NCI-H1930 (cell line): ENCODE measurements at places on chromosomes 5 and 9.

- no peak for DNase-seq
These were observed 214.4 kb downstream of the DAB2IP start for GRCh38 chr9:121865884-121866283.

GRCh38 chr5:95439801-95440493, 48.8 kb downstream of the FAM81B start:
- no peak for DNase-seq

- DNase-seq = no peak
These were observed 33.9 kb upstream of the NKX2-5 start for GRCh38 chr5:173268750-173269432.

GRCh38 chr5:72379936-72380335, 59.8 kb downstream of the PTCD2 start:
- no peak for DNase-seq

DNA sequence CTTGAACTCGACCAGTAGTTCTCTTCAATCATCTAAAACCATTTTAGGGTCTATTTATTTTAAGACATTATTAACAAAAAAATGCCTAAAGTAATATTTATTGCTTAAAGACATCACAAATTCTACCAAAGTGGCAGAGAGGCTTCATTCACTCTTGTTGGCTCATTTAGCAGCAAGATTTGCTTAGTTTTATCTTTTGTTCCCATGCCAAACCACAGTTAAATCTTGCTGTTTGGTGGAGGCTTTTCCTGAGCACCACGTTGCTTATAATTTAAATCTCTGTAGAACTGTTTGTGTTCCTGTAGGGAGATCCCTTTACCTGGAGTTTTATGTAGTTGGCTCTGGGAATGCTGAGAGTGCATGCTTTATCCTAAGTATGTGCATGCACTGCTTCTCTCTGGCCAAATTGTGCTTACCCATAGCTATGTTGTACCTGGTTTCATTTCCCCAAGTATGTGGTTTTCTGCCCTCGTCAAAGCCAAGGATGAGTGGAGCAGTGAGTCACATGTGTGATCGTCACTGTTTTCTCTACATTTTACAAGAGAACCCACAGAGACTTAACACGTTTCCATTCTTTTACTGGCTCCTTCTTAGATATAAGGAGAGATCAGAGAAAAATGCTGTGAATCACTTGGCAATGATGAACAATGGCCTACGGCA, 42.1 kb upstream of the MAST4 start:
- no peak for DNase-seq
